Cardiac fibroblast (primary cell): ENCODE measurements at places on chromosomes 6 and 20.

GRCh38 chr6:168626046-168626602, 185.1 kb downstream of the SMOC2 start:
- no peak for DNase-seq

DNA sequence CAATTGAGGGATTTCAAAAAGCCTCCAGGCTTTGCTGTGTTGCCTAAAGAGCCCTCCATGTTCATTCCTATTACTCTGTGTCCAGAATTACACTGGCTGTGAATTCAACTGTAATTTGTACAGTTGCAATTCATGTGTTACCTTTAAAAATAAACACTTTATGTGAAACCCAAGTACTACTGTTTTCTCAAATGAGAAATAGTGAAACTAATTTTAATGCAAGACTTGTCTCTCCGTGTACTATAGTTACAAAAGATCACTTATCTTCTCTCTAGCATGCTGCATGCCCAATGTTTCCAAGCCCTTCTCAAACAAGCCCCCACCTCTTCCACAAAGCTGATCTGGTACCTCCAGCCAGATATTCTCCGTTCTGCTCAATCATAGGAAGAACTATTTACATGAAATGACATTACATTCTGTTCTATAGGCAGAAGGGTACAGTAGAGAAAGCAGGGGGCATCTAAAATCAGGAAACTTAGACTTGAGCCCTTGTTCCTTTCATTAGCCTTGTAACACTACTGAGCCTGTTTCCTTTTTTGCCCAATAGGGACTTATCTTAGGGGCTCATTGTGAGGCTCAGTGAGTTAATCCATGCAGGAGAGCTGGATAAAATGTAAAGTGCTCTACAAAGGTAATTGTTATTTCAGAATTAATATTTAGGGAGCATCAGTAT, 12.3 kb upstream of the COL9A1 start:
- no peak for DNase-seq

DNA sequence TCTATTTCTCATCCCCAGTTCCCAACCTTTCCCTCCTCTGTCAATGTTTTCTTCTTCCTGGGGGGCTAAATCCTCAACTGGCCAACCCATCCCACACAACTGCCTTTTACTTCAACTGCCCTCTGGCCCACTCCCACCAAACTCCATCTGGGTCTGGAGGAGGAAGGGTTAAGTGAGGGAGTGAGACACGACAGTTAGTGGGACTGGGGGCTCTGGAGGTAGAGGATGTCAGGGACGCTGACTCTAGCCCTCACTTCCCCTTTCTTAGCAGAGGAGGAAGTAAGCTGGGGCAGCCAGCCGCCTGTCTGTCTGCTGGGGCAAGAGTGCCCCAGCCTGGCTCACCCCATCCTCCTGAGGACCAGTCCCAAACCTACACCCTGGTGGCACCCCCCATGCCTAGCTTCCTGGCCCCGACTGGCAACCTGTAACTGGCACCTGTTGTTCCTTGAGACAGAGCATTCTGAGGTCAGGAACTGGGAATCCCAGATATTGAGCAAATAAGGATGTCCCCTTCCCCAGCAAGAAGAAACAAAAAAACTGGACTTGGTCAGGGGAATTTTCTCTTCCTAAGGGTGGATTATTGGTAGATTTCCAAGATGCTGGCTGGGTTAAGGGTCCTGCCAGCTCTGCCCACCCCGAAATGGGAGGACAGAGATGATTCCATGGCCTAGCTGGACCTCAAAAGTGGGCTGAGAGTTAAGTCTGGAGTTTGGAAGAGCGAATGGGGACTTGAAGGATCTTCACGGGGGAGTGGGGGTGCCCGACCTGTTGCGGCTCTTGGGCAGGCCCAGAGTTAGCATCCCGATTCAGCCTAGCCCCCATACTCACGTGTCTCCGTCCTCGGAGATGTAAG, 971 bp downstream of the NFKBIE start:
- DNase-seq = no peak

DNA sequence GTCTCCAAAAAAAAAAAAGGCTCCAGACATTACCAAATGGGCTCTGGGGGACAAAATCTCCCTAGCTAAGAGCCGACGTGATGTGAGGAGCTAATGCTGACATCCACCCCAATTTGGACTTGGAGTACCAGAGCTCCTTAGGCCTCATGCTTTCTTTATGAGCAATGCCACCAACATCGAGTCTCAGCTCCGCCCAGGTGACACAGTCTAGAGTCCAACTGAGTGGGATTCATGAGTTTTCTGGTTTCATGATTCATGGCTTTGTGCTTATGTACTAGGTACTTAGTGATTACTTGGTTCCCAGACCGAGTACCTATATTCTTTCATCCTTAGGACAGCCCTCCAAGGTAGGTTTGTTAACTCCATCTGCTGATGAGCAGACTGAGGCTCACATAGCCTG, 4.4 kb downstream of the ANKRD60 start:
- no peak for DNase-seq
